ENCODE measurements at places on chromosomes 2 and 18. TPM values are rescaled to one million over a fixed set of nuclear protein-coding genes. Genes with fewer than 3 reads are reported as not detected.

Gene SGPP2
- 2.1 TPM for total RNA-seq

Gene GPR35
- 1.5 TPM for total RNA-seq

Gene PDCD1
- total RNA-seq = not detected

Gene SAG
- total RNA-seq = not detected

Gene EVA1A
- total RNA-seq = not detected

Gene PRKAG3
- total RNA-seq = not detected
